Hair follicle dermal papilla cell (primary cell): ENCODE measurements at places on chromosomes 4 and X. TPM values are rescaled to one million over a fixed set of nuclear protein-coding genes. Genes with fewer than 3 reads are reported as not detected.

Gene GRID2
- total RNA-seq, result under 0.01 TPM in 2 replicates

Gene MAGED4
- 38.1 and 57.8 TPM in 2 replicates for total RNA-seq

Gene ODAPH
- not detected in 2 replicates for total RNA-seq

Gene TMPRSS11E
- not detected in 2 replicates for total RNA-seq

Gene SSX2
- not detected in 2 replicates for total RNA-seq

Gene RAI2
- total RNA-seq, result 0.16 TPM in 1 of 2 replicates, not detected in the other

Gene H2AZ1
- total RNA-seq, result 85.7 and 99.5 TPM in 2 replicates

Gene EREG
- total RNA-seq, result 0.61 and 10.9 TPM in 2 replicates

Gene TEX11
- not detected in 2 replicates for total RNA-seq

Gene ABLIM2
- 0.12 TPM in 1 of 2 replicates, not detected in the other for total RNA-seq

Gene TXK
- total RNA-seq, result 0.32 and 1.6 TPM in 2 replicates

Gene TRIM2
- total RNA-seq, result 88.8 and 122 TPM in 2 replicates

Gene OPN1LW
- total RNA-seq, result not detected in 2 replicates

Gene DCAF4L1
- 0.16 TPM in 1 of 2 replicates, not detected in the other for total RNA-seq

Gene BRS3
- not detected in 2 replicates for total RNA-seq

Gene GUCY1A1
- total RNA-seq, result 0.49 and 0.97 TPM in 2 replicates

Gene CFAP99
- not detected in 2 replicates for total RNA-seq

Gene H2BW2
- not detected in 2 replicates for total RNA-seq

Gene HPGD
- 22.2 and 22.8 TPM in 2 replicates for total RNA-seq

Gene BTK
- total RNA-seq, result not detected in 2 replicates

Gene APLN
- 0.65 and 1.3 TPM in 2 replicates for total RNA-seq

Gene AKAP4
- not detected in 2 replicates for total RNA-seq

Gene SCML2
- total RNA-seq, result 2.4 and 2.6 TPM in 2 replicates

Gene RAB33A
- 0.49 and 0.65 TPM in 2 replicates for total RNA-seq

Gene STK32B
- total RNA-seq, result 2.4 and 17.7 TPM in 2 replicates

Gene ZIC3
- 3.8 and 7.0 TPM in 2 replicates for total RNA-seq

Gene UGT2B11
- not detected in 2 replicates for total RNA-seq

Gene ZNF630
- total RNA-seq, result 1.5 and 2.1 TPM in 2 replicates

Gene IL2RG
- total RNA-seq, result not detected in 2 replicates

Gene RAB9B
- total RNA-seq, result 0.97 and 1.1 TPM in 2 replicates

Gene RRH
- total RNA-seq, result not detected in 2 replicates

Gene AMBN
- total RNA-seq, result not detected in 2 replicates

Gene BCOR
- total RNA-seq, result 40.0 and 43.0 TPM in 2 replicates

Gene VSIG4
- not detected in 2 replicates for total RNA-seq

Gene PPARGC1A
- total RNA-seq, result 10.2 and 15.9 TPM in 2 replicates

Gene CSAG1
- not detected in 2 replicates for total RNA-seq

Gene GRIA3
- 59.6 and 69.1 TPM in 2 replicates for total RNA-seq

Gene PABPC1L2A
- not detected in 2 replicates for total RNA-seq

Gene PAK3
- 1.9 and 2.4 TPM in 2 replicates for total RNA-seq

Gene CFAP47
- not detected in 2 replicates for total RNA-seq

Gene MAP3K15
- not detected in 2 replicates for total RNA-seq

Gene FMR1
- 26.6 and 27.3 TPM in 2 replicates for total RNA-seq

Gene SOX3
- not detected in 2 replicates for total RNA-seq

Gene FGG
- not detected in 2 replicates for total RNA-seq

Gene CFI
- total RNA-seq, result 0.61 and 0.65 TPM in 2 replicates

Gene TMEM31
- total RNA-seq, result not detected in 2 replicates

Gene PLXNB3
- total RNA-seq, result 7.7 and 9.2 TPM in 2 replicates

Gene RASL11B
- total RNA-seq, result 1.3 and 1.8 TPM in 2 replicates

Gene HTRA3
- total RNA-seq, result 4.6 and 8.1 TPM in 2 replicates
